ENCODE measurements at places on chromosomes 7 and 10.

- DNase-seq, result no peak
Observed at GRCh38 chr7:18565337-18565736, 69.8 kb downstream of the HDAC9 start.

DNA sequence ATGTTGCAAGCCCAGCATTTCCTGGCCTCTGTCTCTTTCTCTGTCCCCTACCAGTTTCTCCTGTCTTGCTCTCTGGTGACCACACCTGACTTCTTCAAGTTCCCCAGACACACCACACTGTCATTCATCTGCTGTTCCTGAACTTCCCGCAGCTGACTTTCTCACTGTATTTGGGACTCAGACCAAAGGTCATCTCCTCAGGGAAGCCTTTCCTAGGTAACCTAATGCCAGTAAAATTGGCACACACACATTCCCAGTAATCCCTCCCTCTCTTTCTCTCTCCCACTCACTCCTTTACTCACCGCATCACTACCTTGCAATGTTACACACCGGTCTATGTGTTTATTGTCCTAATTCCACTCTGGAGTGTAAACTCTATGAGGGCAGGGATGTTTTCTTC, 81.7 kb downstream of the ELMO1 start:
- DNase-seq, result no peak

DNA sequence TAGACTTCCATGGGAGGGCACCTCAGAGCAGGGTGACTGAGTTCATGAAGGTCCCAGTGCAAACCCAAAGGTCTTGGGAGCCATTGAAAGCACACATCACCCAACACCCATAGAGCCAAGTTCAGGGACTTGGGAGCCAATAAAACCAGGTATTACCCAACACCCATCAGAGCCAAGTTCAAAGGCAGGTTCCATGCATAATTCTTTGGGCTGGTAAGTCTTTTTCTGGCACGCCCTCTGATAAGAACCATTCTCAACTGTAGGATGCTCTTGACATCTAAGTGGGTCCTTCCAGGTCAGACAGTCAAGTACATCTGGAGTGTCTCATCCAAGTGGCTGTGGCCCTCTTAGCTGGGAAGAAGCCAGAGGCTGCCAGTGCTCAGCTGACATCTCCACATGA, 63.2 kb downstream of the EBF3 start:
- no peak for DNase-seq

- no peak for DNase-seq
Observed at GRCh38 chr7:2120841-2121830, 111.6 kb downstream of the MAD1L1 start.

GRCh38 chr10:50379616-50380015, 128.3 kb upstream of the ASAH2 start:
- DNase-seq, result no peak

- DNase-seq, result no peak
Observed at GRCh38 chr10:35172574-35172973, 45.9 kb downstream of the CREM start.

- no peak for DNase-seq
Observed at GRCh38 chr7:69935107-69935506, 336.8 kb downstream of the AUTS2 start.

All from stimulated activated CD4-positive, alpha-beta T cell treated with anti-CD3 and anti-CD28 coated beads, Interleukin-2, amount 100 ng/mL, for 24 hours (primary cell).